ENCODE measurements at places on chromosomes 12 and 14. TPM values are rescaled to one million over a fixed set of nuclear protein-coding genes. Genes with fewer than 3 reads are reported as not detected.
A peak's percentile ranks its signal among the peaks of the same experiment; 100 is the strongest.

The MFAP5 gene
- 4.8 TPM for total RNA-seq

The ARHGEF25 gene
- 28.0 TPM for total RNA-seq

The TXNDC16 gene
- 3.0 TPM for total RNA-seq

The LRIG3 gene
- total RNA-seq, result 97.2 TPM

The FBLN5 gene
- total RNA-seq, result 77.7 TPM

The PPP4R3A gene
- total RNA-seq, result 43.5 TPM

The NUAK1 gene
- 82.8 TPM for total RNA-seq

The CLEC2A gene
- not detected for total RNA-seq

The LRRC10 gene
- not detected for total RNA-seq

GRCh38 chr12:2647186-2647585 lies 147.6 kb upstream of the FKBP4 start:
- no peak for DNase-seq

DNA sequence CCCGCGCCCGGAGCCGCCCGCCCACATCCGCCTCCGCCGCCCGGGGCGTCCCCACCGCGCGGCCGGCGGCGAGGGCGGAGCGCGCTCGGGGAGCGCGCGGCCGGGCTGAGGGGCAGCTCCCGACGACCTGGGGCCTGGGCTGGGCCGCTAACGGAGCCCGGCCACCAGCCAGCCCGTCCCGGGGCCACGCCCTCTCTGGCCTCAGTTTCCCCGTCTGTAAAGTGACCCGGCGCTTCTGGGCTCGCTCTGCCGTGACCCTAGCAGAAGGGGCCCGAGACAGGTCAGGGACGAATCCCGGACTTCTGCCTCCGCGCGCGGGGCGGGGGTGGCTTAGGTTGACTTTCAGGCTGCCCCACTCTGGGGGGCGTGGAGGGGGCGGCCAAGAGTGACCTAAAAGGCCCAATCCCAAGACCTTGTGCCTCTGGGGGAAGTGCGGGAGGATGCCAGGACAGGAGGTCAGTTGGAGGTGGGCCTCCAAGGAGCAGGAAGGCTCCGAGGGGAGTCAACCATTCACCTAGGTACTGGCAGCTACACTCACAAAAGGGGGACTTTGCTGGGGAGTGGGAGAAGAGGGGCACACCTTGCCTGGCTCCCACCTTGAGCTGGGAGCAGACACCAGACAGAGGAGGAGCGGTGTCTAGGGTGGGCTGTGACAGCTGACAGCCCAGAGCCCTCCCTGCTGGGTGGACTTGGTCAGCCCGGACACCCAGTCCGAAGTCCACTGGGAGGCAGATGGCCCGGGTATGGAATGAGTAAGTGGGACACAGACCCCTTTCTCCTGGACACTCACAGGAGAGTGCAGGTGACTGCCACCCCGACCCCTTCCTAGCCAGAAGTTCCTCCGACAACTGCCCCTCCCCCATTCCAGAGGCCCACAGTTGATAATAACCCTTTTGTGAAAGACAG lies 486 bp upstream of the AKT1 start:
- DNase-seq, result peak; percentile 35

GRCh38 chr12:91620992-91621391 lies 438.4 kb upstream of the DCN start:
- no peak for DNase-seq

GRCh38 chr14:59997966-59998365 lies 78.0 kb downstream of the LRRC9 start:
- no peak for DNase-seq

- DNase-seq, result no peak
Measured at GRCh38 chr14:76256545-76256944, 104.8 kb downstream of the GPATCH2L start.

DNA sequence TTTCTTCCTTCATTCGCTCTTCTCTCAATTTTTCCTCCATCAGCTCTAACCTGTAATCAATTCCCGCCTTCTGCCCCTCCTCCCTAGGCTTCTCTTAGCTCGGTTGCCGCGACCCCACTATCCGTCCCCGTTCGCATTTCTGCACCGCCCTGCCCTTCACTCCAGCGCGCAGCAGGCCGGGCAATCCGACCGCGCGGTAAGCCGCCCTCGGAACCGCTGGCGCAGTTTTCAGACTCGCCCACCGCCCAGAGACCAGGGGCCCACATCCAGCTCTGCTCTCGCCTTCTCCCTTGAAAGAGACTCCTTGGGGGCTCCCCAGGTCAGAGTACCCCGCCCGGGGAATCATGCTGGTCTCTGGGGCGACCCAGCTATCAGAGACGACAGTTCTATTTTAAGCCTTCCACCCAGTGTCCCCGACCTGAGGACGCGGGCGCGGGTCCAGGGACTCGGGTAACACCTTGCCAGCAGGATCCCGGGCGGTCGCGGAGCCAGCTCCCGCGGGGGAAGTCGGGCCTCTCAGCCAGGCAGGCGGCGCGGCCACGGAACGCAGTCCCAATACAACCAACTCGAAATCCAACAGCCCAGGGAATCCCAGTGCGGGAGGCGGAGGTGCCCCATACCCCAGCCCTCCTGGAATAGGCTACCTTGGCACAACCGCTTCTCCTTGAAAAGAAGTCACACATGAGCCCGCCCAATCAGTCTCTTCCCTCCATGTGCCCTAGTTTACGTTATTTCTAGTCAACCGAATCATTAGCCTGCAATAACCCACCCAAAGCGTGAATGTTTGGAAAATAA lies 5.7 kb upstream of the SLC38A4 start:
- DNase-seq, result peak; percentile 9

GRCh38 chr12:98645572-98646067 lies 530 bp downstream of the APAF1 start:
- DNase-seq, result peak; percentile 28

- no peak for DNase-seq
Measured at GRCh38 chr12:105573574-105573973, 243.1 kb downstream of the C12orf75 start.

GRCh38 chr14:26233118-26233517 lies 364.7 kb downstream of the NOVA1 start:
- no peak for DNase-seq

GRCh38 chr12:116210762-116211161 lies 66.7 kb downstream of the MED13L start:
- no peak for DNase-seq

DNA sequence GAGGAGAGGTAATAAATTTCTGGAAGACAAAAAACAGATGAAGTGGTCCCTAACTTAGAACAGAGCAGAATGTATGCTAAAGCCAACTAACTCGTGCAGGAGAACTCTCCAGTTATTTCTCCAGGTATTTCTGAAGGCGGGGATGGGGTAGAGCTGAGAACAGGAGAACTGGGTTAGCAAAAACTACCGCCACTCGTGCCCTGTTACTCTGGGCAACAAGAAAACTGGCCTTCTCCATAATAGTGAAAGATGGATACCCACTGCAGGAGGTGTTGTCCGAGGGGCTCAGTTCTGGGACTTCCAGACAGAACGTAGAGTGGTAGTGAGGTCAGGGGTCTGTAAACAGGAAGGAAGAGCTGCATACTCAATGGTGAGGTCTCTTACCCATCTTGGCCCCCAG lies 187.3 kb upstream of the FRMD6 start:
- no peak for DNase-seq

DNA sequence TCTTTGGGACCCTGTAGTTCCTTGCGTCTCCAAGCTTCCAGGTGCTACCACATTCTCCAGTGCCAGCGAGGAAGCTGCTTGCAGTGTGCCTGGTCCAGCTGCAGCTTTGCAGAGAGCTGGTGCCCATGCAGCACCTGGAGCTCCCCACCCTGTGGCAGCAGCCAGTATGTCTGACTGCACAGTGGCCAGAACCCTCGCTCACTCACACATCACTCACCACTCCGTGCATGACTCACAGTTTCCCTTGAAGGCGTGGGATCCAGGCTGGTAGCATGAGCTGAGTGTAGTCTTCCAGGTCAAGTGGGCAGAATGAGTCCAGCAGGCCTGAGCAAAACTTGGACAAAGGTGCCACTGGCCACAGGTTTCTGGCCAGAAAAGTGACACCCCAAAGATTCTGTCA lies 33.6 kb downstream of the SDR9C7 start:
- DNase-seq, result no peak

DNA sequence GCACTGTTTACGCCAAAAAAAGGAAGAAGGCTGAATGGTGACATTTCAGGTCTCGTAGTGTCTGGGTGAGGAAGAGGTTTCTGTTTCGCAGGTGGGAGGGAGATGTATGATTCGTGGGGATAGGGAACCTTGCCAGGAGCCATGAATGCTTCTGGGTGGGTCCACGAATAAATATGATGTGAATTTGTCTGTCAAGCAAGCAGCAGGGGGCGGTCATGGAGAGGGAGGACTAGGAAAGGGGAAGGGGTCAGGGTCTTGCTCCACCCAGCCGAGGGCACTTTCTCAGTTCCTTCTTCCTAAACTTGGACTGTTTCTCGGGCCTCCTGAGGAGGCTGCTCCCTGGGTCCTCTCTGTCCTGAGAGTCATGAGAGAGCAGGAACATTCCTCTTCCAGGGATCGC lies 72.5 kb downstream of the LGMN start:
- DNase-seq, result no peak

DNA sequence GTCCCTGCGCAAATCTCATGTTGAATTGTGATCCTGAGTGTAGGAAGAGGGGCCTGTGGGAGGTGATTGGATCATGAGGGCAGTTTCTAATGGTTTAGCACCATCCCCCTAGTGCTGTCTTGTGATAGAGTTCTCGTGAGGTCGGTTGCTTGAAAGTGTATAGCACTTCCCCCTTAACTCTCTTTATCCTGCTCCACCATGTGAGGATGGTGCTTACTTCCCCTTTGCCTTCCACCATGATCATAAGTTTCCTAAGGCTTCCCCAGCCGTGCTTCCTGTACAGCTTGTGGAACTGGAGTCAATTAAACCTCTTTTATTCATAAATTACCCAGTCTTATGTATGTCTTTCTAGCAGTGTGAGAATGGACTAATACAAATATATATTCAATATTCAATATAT lies 303.7 kb upstream of the SEL1L start:
- no peak for DNase-seq

DNA sequence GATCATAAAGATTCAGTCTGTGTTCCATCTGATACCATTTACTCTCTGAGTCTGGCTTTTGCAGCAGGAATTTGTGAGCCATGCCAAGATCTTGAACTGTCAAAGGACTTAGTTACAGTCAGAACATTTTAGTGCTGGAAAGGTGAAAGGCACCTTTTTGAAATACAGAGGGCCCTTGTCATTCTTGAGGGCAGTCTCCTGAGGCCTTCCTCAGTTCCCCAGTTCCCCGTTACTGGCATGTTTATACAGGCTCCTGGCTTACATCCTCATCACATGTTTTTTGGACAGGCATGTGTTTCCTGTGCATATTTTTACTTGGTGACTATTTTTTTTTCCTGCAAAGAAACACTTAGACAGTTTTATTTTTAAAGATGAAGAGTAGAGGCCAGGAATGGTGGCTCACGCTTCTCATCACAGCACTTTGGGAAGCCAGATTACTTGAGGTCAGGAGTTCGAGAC lies 21.0 kb downstream of the CFAP54 start:
- DNase-seq, result peak; percentile 12

GRCh38 chr12:38056701-38057689 lies 259.6 kb upstream of the ALG10B start:
- no peak for DNase-seq

DNA sequence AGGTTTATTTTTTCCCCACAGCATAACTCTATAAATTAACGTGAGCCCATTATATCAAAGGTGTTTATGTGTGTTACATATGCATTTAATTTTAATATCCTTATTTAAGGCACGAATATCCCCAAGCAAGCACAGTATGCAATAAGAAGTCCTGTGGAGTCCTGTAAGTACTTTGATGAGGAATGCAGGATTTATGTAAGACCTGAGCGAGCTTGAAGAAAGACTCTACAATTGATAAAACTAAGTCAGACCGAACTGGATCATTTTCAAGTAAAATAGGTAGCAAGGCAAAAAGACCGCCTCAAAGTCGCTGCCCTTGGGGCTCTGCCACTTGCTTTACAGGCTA lies 755 bp downstream of the SLC25A21 start:
- no peak for DNase-seq

GRCh38 chr14:61477712-61478462 lies 156.5 kb downstream of the PRKCH start:
- DNase-seq, result peak; percentile 64

- DNase-seq, result peak; percentile 11
Measured at GRCh38 chr12:79056775-79057174, 192.2 kb downstream of the SYT1 start.

DNA sequence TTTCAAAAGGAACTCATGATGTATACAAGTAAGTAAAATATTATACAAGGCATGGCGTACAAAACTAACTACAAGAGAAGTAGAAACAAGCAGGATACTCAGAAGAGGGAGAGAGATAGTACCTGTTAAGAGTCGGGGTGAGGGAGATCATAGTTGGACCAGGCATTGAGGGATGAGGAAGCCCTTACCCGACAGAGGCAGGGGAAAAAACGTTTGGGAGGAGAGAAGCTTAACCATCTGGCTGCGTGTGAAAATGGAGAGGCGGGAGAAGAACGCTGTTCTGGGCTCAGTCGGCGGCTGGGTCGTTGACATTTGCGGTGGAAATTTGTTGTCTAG lies 575 bp upstream of the FMNL3 start:
- DNase-seq, result no peak

DNA sequence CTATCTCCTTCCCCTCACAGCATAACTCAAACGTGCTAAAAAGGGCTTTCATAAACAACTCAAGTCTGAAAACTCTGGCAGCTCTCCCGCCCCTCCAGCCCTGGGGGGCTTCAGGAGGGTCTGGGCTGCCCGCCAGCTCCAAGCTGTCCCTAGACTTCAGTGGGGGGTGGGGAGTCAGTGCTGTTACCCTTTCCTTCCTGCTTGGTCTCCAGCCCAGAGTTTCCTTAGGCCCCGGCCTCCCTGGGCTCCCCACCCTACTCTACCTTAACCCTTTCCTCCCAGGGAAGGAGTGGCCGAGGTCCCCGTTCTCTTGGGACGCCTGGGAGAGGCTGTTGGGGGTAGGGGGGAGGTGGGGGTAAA lies 530 bp upstream of the NYNRIN start:
- DNase-seq, result no peak

DNA sequence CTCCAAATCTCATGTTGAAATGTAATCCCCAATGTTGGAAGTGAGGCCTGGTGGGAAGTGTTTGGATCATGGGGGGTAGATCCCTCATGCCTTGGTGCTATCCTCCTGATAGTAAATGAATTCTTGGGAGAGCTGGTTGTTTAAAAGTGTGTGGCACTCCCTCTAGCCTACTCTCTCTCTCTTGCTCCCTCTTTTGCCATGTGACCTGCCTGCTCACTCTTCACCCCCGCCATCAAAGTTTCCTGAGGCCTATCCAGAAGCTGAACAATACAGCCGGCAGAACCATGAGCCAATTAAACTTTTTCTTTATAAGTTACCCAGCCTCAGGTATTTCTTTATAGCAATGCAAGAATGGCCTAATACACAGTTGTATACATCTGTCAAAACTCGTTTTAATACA lies 62.5 kb downstream of the BCL2L14 start:
- no peak for DNase-seq
